ENCODE measurements at places on chromosomes 4 and X. TPM values are rescaled to one million over a fixed set of nuclear protein-coding genes. Genes with fewer than 3 reads are reported as not detected.

DNA sequence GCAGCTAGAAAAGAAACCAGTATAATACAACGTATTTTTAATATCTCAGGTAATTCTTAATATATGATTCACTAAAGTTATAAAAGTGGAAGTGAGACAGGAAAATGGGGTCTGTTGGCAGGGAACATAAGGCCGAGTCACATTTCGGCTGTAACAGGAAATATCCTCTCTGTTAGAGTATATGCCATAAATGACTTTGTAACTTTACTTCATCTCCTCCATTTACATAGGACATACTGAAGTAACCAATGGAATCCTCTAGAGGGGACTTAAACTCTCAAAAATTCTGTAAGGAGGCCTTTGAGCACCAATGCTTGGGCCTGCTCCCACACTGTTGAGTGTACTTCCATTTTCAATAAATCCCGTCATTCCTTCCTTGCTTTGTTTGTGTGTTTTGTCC is 71.3 kb downstream of the ANKRD17 start:
- DNase-seq, result no peak

GRCh38 chr4:163167333-163167626 is 590 bp upstream of the NAF1 start:
- DNase-seq, result no peak

DNA sequence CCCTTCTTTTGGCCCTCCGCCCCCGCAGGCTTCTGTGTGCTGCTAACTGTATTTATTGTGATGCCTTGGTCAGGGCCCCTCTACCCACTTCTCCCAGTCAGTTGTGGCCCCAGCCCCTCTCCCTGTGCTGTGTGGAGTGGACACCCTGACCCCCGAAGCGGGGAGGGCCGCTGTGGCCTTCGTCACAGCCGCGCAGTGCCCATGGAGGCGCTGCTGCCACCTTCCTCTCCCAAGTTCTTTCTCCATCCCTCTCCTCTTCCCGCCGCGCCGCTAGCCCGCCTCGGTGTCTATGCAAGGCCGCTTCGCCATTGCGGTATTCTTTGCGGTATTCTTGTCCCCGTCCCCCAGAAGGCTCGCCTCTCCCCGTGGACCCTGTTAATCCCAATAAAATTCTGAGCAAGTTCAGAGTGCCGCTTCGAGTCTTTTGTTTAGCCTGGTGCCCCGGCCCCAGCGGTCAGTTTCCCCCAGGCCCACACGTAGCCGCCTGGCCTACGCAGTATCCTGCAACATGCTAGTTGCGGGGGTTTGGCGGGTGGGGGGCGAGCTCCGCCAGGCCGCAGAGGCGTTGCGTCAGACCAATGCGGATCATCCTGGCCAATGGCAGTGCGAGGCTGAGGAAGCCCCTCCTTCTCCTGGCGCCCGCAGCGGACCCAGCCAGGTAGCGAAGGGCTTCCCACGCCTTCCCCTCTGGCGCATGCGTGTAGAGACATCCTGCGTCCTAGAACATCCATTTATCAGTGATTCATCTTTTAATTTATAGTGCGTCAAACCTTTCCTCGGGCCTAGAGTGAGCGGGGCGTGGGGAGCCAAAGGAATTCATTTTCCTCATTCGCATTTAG is 5.6 kb upstream of the KANTR start:
- peak; percentile 57 for DNase-seq

- no peak for DNase-seq
Measured at GRCh38 chr4:8506373-8507195, 66.0 kb downstream of the TRMT44 start.

- no peak for DNase-seq
Measured at GRCh38 chr4:14383652-14384051, 618.6 kb upstream of the CPEB2 start.

DNA sequence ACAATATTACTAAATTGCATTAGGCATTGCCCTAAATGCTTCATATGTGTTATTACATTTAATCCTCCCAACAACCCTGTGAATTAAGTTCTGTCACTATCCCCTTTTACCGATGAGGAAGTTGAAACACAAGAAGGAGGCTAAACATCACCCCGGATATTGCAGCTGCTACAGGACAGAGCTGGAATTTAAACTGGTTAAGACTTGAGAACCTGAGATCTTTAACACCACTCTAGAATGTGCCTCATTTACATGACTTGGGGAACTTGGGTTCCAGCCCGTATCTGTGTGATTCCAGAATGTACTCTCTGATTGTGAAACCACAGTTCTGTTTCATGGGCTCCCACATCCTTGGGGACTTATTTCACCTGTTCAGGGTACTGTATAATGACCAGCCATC is 165.1 kb upstream of the PPARGC1A start:
- no peak for DNase-seq

DNA sequence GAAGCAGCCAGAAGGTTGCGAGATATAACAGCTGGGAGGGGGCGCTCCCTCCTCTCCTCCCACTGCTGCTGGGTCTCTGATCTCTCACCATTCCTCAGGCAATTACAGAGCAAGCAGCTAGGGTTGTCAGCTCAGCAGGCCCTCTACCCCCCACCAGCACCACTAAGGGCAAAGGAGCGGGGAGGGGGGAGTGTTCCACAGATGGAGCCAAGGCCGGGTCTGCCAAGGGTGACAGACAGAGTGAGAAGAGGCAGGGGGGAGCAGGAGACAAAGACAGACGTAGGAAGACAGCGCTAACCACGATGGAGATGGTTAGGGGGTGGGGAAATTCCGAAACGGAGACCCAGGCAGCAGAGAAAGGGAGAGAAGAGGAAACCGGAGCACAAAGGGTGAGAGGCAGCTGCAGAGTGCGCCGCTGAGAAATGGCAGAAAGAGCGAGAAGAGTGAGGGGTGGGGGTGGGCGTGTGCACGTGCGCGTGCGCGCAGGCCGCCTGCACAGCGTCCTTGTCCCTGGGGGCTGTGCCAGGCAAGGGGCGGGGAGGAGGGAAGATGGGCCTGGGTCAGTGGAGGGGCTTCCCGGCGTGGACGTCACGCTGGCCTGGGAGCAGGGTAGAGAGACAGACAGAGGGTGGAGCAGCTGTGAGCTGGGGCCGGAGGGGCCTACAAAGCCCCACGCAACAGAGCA is 6.9 kb downstream of the L1CAM start:
- DNase-seq, result no peak

GRCh38 chr4:41154010-41154813 is 60.1 kb downstream of the APBB2 start:
- DNase-seq, result no peak

DNA sequence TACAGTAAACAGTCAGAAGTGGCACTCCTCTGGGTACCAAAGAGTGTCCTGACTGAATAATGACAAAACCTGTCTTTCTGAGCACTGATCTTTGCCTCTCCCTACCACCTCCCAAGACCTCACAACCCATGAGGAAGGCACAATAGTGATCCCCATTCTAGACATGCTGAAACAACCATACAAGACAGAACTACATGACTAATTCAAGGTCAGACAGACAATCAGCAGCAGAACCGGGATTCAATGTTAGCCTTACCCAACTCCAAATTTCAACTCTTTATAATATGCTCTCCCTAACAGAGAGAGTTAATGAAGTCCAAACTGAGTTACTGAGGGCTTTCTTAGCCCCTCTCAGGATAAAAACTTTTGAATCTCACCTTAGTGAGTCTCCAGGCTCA is 71.0 kb downstream of the IRF2 start:
- DNase-seq, result no peak

DNA sequence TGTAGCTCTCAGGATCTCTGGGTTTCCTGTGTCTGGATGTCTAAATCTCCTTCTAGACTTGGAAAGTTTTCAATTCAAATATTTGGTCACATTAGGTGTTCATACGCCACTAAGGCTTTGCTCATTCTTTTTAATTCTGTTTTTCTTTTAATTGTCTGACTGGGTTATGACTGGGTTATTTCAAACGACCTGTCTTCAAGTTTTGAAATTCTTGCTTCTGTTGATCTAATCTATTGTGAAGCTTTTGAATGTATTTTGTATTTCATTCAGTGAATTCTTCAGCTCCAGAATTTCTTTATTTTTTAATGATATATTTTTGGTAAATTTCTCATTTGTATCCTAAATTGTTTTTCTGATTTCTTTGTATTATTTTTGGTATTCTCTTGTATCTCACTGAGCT is 81.0 kb upstream of the PCDH10 start:
- DNase-seq, result no peak

DNA sequence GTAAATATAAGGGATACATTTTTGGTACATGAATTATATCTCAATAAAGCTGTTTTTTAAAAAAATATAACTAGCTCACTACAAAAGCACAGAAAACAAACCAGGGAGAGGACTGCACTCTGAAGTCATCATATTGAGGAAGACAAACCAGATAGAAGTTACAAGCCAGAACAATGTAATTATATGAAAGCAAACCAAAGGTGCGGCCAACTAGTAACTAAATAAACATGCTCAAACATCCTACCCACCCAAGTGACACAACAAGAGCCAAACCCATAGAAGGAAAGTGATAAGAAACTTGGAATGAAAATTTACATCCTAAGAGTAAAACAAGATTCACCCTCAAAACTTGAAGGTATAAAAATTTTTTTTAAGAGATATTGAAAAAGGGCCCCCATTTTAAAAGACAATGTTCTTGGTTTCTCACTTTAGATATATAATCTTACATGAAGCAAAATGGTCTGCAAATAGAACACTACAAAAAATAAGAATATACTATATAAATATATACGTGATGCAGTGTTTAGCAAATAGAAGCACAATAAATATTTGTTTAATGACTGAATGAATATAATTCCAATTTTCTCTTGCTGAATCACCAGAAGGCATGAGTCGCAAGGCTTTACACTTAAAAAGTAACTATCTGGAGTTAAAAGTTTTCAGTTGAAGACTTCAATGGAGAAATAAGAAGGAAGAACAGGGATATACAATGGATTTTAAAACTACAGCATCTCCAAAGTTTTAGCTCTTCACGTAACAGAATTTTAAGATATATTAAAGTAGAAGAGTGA is 4.0 kb upstream of the SH3D19 start:
- no peak for DNase-seq

GRCh38 chr4:75512386-75513211 is 1.6 kb downstream of the RCHY1 start:
- DNase-seq, result no peak

DNA sequence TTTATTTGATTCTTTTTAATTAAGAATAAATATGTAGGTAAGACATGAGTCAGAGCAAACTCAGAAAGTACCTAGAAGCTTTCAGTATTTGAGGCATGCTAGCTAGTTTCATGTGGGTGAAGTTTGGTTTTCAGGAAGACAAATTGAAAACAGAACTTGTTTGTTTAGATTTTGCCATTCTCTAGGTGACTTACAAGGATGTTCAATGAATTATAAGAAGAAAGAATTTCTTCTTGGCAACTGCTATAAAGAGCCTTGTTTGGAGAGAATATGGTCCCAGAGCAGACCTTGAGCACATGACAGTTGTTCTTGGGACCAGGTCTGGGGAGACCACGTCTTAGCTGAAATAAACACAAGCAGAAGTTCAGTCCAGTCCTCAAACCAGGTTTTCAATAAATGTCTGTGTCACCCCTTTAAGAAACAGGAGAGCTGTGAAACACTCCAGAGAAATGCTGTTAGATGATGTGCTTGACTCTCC is 38.0 kb upstream of the IL21 start:
- DNase-seq, result no peak

- DNase-seq, result no peak
Measured at GRCh38 chrX:109739625-109740432, 6.8 kb upstream of the ACSL4 start.

- DNase-seq, result no peak
Measured at GRCh38 chr4:828641-829271, 2.8 kb upstream of the CPLX1 start.

DNA sequence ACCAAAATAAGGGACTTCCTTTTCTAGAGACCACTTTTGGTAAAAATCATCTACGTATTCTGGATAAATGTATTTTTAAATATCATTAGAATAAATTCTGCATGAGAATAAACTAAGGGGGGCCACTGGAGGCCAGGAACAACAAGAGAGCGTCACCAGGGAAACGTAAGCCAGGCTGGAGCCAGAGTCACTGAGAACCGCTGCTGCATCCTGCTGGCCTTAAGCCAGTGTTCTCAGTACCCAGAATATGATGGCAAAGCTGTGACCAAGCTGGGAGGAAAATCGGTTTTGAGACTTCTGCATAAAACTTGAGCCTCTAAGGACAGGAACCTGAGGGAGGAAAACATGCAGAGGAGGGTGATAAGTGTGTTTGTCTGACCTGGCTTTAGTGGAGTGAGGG is 63.0 kb upstream of the FAM9A start:
- no peak for DNase-seq

DNA sequence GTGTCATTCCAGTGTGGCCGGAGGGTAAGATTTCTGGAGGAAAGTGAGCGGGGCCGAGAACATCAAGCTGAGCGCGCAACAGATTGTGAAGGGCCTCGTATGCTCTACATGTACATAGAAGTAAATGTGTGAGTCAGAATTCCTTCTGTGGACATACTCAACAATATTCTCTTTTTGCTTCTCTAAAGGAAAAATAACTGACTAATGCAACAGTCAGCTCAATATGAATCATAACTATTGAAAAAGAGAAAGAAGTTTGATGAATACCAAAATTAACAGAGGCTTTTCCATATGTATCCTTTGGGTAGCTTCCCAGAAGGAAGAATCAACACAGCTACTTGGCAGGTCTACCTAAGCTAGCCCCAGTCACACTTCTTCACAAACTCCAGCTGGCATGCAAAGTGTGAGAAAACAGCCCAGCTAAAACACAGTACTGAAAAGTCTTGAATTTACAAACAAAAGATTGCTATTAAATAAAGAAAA is 87.5 kb upstream of the ZFP42 start:
- no peak for DNase-seq

GRCh38 chrX:129726307-129727111 is 12.3 kb upstream of the XPNPEP2 start:
- DNase-seq, result no peak

Gene SULT1E1
- total RNA-seq, result not detected

Gene AFP
- not detected for total RNA-seq

Gene FGG
- not detected for total RNA-seq

Gene KLHL13
- total RNA-seq, result 0.05 TPM

Gene BCORL1
- total RNA-seq, result 14.9 TPM

Gene MTTP
- not detected for total RNA-seq

Gene DTHD1
- 1.1 TPM for total RNA-seq

Gene NDST3
- not detected for total RNA-seq

Gene ZCCHC18
- total RNA-seq, result 0.69 TPM

Gene FGFBP1
- total RNA-seq, result not detected

Gene FOXR2
- not detected for total RNA-seq

Gene COX18
- total RNA-seq, result 20.9 TPM

Gene SMARCAD1
- 38.9 TPM for total RNA-seq

Gene CLCN4
- total RNA-seq, result 0.16 TPM

Gene HTRA3
- not detected for total RNA-seq

Gene POF1B
- 0.16 TPM for total RNA-seq
